ENCODE measurements at places on chromosomes 7 and 10. TPM values are rescaled to one million over a fixed set of nuclear protein-coding genes. Genes with fewer than 3 reads are reported as not detected.

GRCh38 chr10:60203993-60204618 is 185.6 kb downstream of the ANK3 start:
- DNase-seq, result peak; percentile 21
- H3K27me3 ChIP-seq, result no peaks in the 10 kb centered on the region
- peaks cover 3% of the 10 kb centered on the region for H3K4me1 ChIP-seq
- no peaks in the 10 kb centered on the region for H3K36me3 ChIP-seq

DNA sequence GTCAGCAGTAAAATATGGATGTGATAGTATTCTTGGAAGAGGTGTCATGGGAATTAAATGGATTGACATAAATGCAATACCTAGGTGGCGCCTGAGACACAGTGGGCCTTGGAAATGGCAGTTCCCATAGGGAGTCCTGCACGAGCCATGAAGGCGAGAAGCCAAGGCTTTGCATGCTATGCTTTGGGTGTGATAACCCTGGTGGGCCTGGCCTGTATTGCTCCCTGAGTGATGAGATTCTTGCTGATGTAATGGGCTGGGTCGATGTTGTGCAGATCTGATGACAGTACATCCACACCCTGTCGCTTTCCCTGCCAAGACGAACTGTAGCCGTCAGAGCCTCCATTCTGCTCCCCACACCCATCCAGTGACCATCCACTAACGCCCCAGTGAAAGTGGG is 46.4 kb downstream of the CREB5 start:
- no peaks in the 10 kb centered on the region for H3K36me3 ChIP-seq
- H3K4me3 ChIP-seq, result no peak overlapping the region
- H3K27ac ChIP-seq, result no peak overlapping the region
- H3K4me1 ChIP-seq, result no peaks in the 10 kb centered on the region
- no peak for DNase-seq

GRCh38 chr10:11697718-11698527 is 44.3 kb upstream of the ECHDC3 start:
- H3K27ac ChIP-seq, result no peak overlapping the region
- peaks cover 1% of the 10 kb centered on the region for H3K27me3 ChIP-seq
- H3K4me3 ChIP-seq, result no peak overlapping the region
- H3K36me3 ChIP-seq, result no peaks in the 10 kb centered on the region
- no peak for DNase-seq

DNA sequence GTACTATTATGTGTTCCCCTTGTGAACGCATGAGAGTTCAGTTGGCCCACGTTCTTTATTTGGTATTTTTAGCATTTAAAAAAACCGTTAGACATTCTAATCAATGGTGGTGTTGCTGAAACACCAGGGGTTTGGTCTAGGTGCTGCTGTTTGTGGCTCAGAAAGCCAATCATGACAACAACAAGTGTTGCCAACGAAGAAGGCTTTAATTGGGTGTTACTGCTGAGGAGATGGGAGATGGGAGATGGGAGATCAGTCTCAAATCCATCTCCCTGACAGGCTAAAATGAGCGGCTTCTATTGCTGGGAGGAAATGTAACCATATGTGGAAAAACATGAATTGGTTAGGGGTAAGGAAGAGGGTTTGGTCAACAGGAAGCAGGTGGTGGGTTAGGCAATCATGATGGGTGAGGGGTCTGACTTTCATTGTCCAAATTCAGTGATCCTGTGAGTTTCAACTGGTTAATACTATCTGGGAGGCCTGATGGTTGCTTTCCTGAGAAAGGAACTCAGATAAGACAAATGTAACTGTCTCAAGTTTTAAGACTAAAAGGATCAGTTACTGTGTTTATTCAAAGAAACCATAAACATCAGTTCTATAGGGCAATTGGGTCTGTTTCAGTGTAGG is 4.6 kb upstream of the ZNF425 start:
- peaks cover 31% of the 10 kb centered on the region for H3K36me3 ChIP-seq
- peak overlapping the region; percentile 83 for H3K4me3 ChIP-seq
- peaks cover 8% of the 10 kb centered on the region for H3K27me3 ChIP-seq
- H3K27ac ChIP-seq, result no peak overlapping the region
- DNase-seq, result no peak
- H3K4me1 ChIP-seq, result peaks cover 9% of the 10 kb centered on the region

- no peak for DNase-seq
- peaks cover 11% of the 10 kb centered on the region for H3K27me3 ChIP-seq
- no peak overlapping the region for H3K27ac ChIP-seq
- H3K4me1 ChIP-seq, result peaks cover 27% of the 10 kb centered on the region
Measured at GRCh38 chr10:77932016-77932715, 5.6 kb upstream of the DLG5 start.

GRCh38 chr10:43605850-43606322 is 352 bp upstream of the ZNF485 start:
- no peak for DNase-seq
- peak overlapping the region; percentile 22 for H3K4me3 ChIP-seq
- peaks cover 13% of the 10 kb centered on the region for H3K27me3 ChIP-seq

Gene PDE6C
- total RNA-seq, result not detected

Gene MINPP1
- total RNA-seq, result 39.5 TPM

Gene ZEB1
- 76.6 TPM for total RNA-seq

Gene FANK1
- 9.4 TPM for total RNA-seq

Measured in endothelial cell (in vitro differentiated cells).